ENCODE measurements at places on chromosomes 5 and 9. TPM values are rescaled to one million over a fixed set of nuclear protein-coding genes. Genes with fewer than 3 reads are reported as not detected.
A peak's percentile ranks its signal among the peaks of the same experiment; 100 is the strongest.

DNA sequence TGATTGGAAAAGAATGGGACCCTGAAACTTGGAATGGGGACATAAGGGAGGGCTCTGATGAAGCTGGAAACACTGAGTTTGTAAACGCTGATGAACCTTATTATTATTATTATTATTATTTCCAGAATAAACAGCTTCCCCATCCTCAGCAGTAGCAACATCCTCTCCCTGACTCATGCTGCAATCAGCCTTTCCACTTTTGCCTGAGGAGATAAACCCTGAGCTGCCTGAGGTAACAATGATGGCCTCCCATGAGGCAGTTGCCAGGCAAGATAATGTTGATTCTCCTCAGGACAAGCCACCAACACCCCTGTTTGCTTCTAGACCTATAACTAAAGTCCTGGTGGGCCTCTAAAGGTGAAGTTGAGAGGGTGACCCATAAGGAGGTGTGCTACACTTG is 139.2 kb upstream of the ATP10B start:
- H3K36me3 ChIP-seq: no peaks in the 10 kb centered on the region
- no peak overlapping the region for H3K27ac ChIP-seq
- H3K4me3 ChIP-seq: no peak overlapping the region

- no peak overlapping the region for H3K4me3 ChIP-seq
- no peaks in the 10 kb centered on the region for H3K4me1 ChIP-seq
- H3K27me3 ChIP-seq: no peaks in the 10 kb centered on the region
- DNase-seq: peak; percentile 39
- no peaks in the 10 kb centered on the region for H3K36me3 ChIP-seq
These were observed 104.0 kb upstream of the ZNF366 start for GRCh38 chr5:72611118-72611730.

GRCh38 chr5:30539004-30539634 is 654.4 kb upstream of the CDH6 start:
- H3K4me1 ChIP-seq: no peaks in the 10 kb centered on the region
- no peaks in the 10 kb centered on the region for H3K27me3 ChIP-seq
- no peak overlapping the region for H3K27ac ChIP-seq
- no peaks in the 10 kb centered on the region for H3K36me3 ChIP-seq

GRCh38 chr9:88826771-88827181 is 164.5 kb upstream of the S1PR3 start:
- H3K4me1 ChIP-seq: no peaks in the 10 kb centered on the region
- H3K4me3 ChIP-seq: no peak overlapping the region
- no peak for DNase-seq
- H3K36me3 ChIP-seq: no peaks in the 10 kb centered on the region
- H3K27ac ChIP-seq: no peak overlapping the region
- no peaks in the 10 kb centered on the region for H3K27me3 ChIP-seq

Gene EGFLAM
- 0.24 TPM for total RNA-seq

Gene PCDHGB4
- total RNA-seq: 9.1 TPM

- no peaks in the 10 kb centered on the region for H3K27me3 ChIP-seq
- no peak for DNase-seq
- H3K4me1 ChIP-seq: peaks cover 4% of the 10 kb centered on the region
- no peak overlapping the region for H3K27ac ChIP-seq
- no peaks in the 10 kb centered on the region for H3K36me3 ChIP-seq
These were observed 281.3 kb upstream of the CLINT1 start for GRCh38 chr5:158140120-158140731.

- H3K36me3 ChIP-seq: no peaks in the 10 kb centered on the region
- no peaks in the 10 kb centered on the region for H3K27me3 ChIP-seq
- no peak overlapping the region for H3K27ac ChIP-seq
- H3K4me1 ChIP-seq: no peaks in the 10 kb centered on the region
These were observed 77.8 kb downstream of the FGF1 start for GRCh38 chr5:142608081-142608480.

GRCh38 chr5:140801494-140801841 is 611 bp downstream of the PCDHA3 start:
- H3K27me3 ChIP-seq: no peaks in the 10 kb centered on the region
- no peak for DNase-seq
- H3K4me1 ChIP-seq: no peaks in the 10 kb centered on the region
- H3K36me3 ChIP-seq: no peaks in the 10 kb centered on the region

Gene F2RL2
- total RNA-seq: 0.10 TPM

DNA sequence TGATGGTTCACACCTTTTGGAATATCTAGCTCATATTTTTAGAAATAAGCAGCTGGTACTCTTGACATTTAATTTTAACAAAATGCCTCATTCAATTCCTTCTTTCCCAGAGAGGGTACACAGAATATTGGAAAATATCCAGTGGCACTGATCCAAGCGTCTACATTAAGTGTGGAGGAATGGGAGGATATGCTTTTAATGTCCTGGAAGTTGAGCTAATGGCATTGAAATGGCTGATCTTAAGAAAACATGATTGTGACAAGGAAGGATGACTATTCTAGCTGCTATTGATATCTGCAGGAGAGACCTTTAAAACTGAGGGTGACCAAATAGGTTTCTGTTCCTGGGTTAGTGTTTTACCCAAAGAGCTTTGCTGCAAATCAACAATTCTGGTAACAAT is 30.0 kb downstream of the ZNF366 start:
- H3K27ac ChIP-seq: no peak overlapping the region
- H3K36me3 ChIP-seq: no peaks in the 10 kb centered on the region
- H3K27me3 ChIP-seq: no peaks in the 10 kb centered on the region
- DNase-seq: no peak
- no peak overlapping the region for H3K4me3 ChIP-seq
- H3K4me1 ChIP-seq: no peaks in the 10 kb centered on the region

DNA sequence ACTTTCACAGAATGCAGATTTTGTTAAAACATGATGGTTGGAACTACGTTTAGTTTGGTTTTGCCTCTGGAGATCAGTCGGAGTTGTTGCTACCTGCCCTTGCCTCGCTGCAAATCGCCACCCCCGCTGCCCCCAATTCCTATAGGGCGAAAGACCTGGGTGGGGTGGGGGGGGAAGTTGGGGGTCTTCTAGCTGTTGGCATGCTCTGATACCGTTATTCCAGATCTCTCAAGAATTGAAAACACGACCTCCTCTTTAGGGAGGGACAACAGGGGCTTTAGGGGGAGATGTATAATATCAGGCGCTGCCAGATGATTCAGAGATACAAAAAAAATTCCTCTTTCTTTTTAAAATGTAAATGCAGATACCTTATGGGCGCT is 36.4 kb upstream of the NFIB start:
- peak overlapping the region; percentile 11 for H3K4me3 ChIP-seq
- DNase-seq: no peak
- H3K36me3 ChIP-seq: no peaks in the 10 kb centered on the region
- H3K27me3 ChIP-seq: peaks cover 78% of the 10 kb centered on the region
- no peak overlapping the region for H3K27ac ChIP-seq

Gene INSL6
- not detected for total RNA-seq

DNA sequence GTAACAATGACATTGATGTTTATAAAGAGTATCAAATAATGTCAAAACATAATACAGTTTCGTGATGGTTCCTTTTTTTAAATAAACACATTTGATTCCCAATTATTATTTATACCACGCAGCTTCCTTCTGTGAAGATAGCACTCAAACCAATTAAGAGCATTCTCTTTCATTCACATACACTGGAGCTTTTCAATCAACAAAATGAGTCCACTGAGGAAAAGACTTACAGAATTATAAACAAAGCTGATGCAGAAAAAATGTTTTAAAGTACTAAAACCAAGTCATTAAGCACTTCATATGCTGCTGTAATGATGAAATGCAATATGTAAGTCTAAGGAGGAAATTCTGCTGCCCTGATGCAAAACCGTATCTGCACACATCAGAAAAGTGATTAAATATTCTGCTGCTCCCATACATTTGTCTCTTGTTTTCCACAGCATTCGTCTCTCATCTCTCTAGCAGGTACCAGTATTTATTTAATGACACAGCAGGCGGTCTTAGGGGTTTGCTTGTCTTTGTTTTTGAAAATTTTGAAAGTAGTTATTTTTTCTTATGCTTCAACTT is 147.1 kb downstream of the CDH10 start:
- no peak overlapping the region for H3K27ac ChIP-seq
- no peak for DNase-seq
- H3K36me3 ChIP-seq: no peaks in the 10 kb centered on the region
- no peaks in the 10 kb centered on the region for H3K4me1 ChIP-seq

DNA sequence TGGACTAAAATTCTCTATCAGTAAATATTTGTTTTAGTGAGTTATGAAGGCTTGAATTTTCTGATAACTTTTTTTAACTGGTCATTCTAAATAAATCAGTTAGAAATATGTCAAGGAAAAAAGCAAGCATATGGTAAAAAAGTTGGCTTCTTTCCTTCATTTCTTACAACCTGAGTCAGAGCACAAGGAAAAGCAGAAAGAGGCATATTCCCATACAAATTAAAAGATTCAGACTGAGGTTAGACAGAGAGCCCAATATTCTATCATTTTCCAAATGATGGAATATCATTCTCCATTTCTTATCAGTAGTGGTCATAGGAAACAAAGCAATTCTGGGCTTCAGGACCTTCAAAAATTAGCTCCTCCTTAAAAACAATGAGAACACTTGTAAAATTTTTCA is 732.1 kb downstream of the MAT2B start:
- H3K4me1 ChIP-seq: no peaks in the 10 kb centered on the region
- DNase-seq: no peak
- H3K4me3 ChIP-seq: no peak overlapping the region
- H3K27ac ChIP-seq: no peak overlapping the region
- no peaks in the 10 kb centered on the region for H3K36me3 ChIP-seq

Gene SPATA6L
- total RNA-seq: 0.55 TPM

- no peaks in the 10 kb centered on the region for H3K36me3 ChIP-seq
- no peaks in the 10 kb centered on the region for H3K27me3 ChIP-seq
- no peak for DNase-seq
- H3K4me3 ChIP-seq: no peak overlapping the region
- peaks cover 9% of the 10 kb centered on the region for H3K4me1 ChIP-seq
These were observed 118.3 kb upstream of the VCAN start for GRCh38 chr5:83353231-83353630.

GRCh38 chr9:99962680-99963261 is 56.3 kb downstream of the STX17 start:
- H3K27ac ChIP-seq: no peak overlapping the region
- no peaks in the 10 kb centered on the region for H3K4me1 ChIP-seq
- H3K27me3 ChIP-seq: no peaks in the 10 kb centered on the region
- H3K4me3 ChIP-seq: no peak overlapping the region

Gene TRIM7
- 0.47 TPM for total RNA-seq

Gene LHX6
- total RNA-seq: 1.2 TPM

Gene FCN2
- not detected for total RNA-seq

GRCh38 chr9:107833295-107833694 is 343.7 kb upstream of the KLF4 start:
- H3K4me1 ChIP-seq: no peaks in the 10 kb centered on the region
- DNase-seq: no peak
- H3K4me3 ChIP-seq: no peak overlapping the region
- no peak overlapping the region for H3K27ac ChIP-seq
- H3K27me3 ChIP-seq: no peaks in the 10 kb centered on the region

Gene GDA
- total RNA-seq: 3.0 TPM

Gene ZCCHC7
- 28.5 TPM for total RNA-seq

DNA sequence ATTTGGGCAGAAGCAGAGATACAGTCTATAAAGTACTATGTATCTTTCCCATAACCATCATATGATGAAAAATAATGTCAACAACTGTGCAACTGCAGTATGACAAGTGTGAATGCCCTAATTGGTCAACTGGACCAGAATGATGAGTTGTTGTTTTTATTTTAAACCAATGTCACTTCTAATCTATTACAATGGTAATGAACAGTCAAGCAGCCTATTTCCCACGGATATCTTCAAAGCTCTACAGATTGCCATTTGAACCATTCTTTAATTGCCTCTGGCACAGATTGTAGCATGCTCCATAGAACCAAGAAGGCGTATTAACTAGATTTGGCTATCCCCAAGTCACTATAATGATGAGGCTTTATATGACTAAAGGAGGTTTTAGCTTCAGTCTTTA is 233.6 kb downstream of the TRPM3 start:
- no peaks in the 10 kb centered on the region for H3K36me3 ChIP-seq
- no peaks in the 10 kb centered on the region for H3K27me3 ChIP-seq
- H3K4me1 ChIP-seq: no peaks in the 10 kb centered on the region
- no peak overlapping the region for H3K4me3 ChIP-seq

DNA sequence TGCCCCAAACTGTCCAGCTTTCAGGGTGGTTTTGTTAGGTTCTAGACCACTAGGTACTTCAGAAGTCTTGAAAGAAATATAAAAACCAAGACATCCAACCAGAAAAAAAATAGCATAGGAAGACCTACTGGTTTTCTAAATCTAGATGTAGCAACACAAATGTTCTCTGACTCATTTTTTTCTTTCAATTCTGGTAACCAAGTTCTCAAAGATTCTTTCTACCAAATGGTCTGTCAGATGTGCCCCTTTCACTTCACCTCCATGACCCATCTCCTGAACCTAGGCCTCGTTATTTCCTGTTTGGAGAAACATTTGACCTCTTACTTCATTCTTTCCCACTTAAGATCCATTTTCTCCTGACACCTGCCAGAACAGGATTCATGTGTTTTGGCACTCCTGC is 355.3 kb downstream of the KIAA0825 start:
- no peaks in the 10 kb centered on the region for H3K4me1 ChIP-seq
- H3K4me3 ChIP-seq: no peak overlapping the region
- H3K27ac ChIP-seq: no peak overlapping the region

Gene OTP
- total RNA-seq: not detected

- no peaks in the 10 kb centered on the region for H3K36me3 ChIP-seq
- DNase-seq: no peak
- peaks cover 12% of the 10 kb centered on the region for H3K27me3 ChIP-seq
- no peak overlapping the region for H3K27ac ChIP-seq
These were observed 17.5 kb upstream of the PHF19 start for GRCh38 chr9:120894321-120895148.

- H3K27ac ChIP-seq: no peak overlapping the region
- H3K4me3 ChIP-seq: peak overlapping the region; percentile 47
- H3K27me3 ChIP-seq: peaks cover 45% of the 10 kb centered on the region
- DNase-seq: no peak
These were observed 521 bp upstream of the PTGS1 start for GRCh38 chr9:122370303-122370702.

Gene NR2F1
- not detected for total RNA-seq

Gene MYOT
- not detected for total RNA-seq

- no peaks in the 10 kb centered on the region for H3K27me3 ChIP-seq
- DNase-seq: no peak
- H3K27ac ChIP-seq: no peak overlapping the region
- no peaks in the 10 kb centered on the region for H3K4me1 ChIP-seq
- H3K36me3 ChIP-seq: no peaks in the 10 kb centered on the region
These were observed 17.0 kb upstream of the MYO10 start for GRCh38 chr5:16952968-16953671.

DNA sequence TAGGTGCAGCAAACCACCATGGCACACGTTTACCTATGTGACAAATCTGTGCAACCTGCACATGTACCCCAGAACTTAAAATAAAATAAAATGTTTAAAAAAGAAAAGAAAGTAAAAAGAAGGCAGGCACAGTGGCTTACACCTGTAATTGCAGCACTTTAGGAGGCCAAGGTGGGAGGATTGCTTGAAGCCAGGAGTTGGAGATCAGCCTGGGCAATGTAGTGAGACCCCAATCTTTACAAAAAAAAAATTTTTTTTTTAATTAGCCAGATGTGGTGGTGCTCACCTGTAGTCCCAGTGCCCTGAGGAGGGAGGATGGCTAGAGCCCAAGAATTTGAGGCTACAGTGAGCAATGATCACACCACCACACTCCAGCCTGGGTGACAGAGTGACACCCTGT is 12.5 kb upstream of the LHFPL2 start:
- no peak overlapping the region for H3K27ac ChIP-seq
- no peaks in the 10 kb centered on the region for H3K4me1 ChIP-seq
- DNase-seq: no peak
- no peaks in the 10 kb centered on the region for H3K36me3 ChIP-seq
- no peak overlapping the region for H3K4me3 ChIP-seq

Gene ADAMTS2
- total RNA-seq: 5.2 TPM

Gene SH2D3C
- total RNA-seq: 6.4 TPM

Gene IFNA21
- not detected for total RNA-seq

Gene PCDHA11
- total RNA-seq: 6.9 TPM

Measured in H1 (cell line).